ENCODE measurements at places on chromosomes 11 and 22. TPM values are rescaled to one million over a fixed set of nuclear protein-coding genes. Genes with fewer than 3 reads are reported as not detected.

- DNase-seq, result no peak
Measured at GRCh38 chr11:128551058-128551457, 36.3 kb downstream of the ETS1 start.

DNA sequence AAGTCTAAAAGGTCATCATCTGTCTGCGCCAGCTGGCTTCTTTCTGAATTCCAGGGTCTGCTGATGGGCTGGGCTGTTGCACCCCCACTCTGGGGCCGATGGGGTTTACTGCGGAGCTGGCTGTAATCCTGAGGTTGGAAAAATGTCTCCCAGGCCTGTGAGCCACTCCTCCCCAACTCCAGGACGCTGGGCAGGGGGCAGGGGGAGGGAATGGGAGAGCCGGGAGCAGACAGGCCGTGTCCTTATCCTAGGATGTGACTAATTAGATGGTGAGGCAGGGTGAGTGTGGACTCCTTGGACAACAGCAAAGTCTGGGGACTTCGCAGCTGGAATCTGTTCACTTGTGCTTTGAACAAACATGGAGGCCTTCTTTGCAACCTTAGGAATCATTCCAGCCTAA lies 48.7 kb downstream of the LRRC32 start:
- no peak for DNase-seq

DNA sequence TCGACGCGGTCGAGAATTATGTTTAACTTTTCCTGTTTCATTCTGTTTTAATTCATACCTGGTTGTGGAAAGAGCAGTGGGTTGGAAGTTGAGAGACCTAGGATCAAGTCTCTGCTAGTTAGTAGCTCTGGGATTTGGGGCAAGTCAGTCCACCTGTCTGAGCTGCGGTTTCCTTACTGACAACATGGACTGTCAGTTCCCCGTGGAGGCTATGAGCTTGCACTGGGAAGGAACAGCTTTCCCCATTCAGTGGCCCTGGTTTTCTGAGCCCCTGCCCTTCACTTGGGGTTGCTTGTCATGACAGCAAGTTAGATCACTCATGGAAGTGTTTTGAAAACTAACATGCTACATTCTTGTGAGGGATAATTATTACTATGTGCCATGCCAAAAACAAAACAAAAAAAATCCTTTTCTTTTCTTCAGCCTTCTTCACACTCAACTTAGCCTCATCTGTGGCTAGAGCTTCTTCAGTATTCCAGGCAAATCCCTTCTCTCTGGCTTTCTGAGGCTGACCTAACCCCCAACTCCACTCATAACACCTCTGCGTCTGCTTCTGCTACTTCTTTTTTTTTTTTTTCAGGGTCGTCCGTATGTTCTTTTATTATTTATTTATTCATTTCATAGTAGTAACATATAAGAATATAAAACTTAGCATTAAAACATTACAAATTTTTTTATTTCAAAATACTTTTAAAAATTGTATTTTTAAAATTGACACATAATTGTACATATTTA lies 43.0 kb upstream of the ZBED5 start:
- no peak for DNase-seq

DNA sequence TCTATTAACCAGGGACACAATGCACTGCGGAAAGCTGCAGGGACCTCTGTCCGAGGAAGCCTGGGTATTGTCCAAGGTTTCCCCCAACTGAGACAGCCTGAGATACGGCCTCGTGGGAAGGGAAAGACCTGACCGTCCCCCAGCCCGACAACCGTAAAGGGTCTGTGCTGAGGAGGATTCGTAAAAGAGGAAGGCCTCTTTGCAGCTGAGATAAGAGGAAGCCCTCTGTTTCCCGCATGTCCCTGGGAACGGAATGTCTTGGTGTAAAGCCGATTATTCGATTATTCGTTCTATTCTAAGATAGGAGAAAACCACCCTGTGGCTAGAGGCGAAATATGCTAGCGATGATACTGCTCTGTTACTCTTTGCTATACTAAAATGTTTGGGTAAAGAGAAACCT lies 5.2 kb downstream of the BET1L start:
- DNase-seq, result no peak

DNA sequence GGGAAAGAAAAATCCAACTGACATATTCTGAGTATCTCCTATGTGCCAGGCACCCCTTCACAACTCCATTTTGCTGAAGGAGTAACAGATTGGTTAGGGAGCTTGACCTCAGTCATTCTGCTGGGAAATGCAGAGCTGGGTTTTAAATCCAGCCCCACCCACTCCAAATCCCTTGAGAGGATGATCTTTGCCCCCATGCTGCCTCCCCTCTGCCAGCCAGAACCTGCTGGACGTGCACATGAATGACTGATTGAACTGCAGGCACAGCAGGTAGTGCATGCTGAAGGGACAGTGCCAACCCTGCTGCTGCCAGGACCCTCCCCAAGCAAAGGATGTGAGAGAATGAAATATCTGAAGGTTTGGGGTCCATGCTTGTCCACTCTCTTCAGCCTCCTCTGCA lies 340.9 kb downstream of the BUD13 start:
- no peak for DNase-seq

DNA sequence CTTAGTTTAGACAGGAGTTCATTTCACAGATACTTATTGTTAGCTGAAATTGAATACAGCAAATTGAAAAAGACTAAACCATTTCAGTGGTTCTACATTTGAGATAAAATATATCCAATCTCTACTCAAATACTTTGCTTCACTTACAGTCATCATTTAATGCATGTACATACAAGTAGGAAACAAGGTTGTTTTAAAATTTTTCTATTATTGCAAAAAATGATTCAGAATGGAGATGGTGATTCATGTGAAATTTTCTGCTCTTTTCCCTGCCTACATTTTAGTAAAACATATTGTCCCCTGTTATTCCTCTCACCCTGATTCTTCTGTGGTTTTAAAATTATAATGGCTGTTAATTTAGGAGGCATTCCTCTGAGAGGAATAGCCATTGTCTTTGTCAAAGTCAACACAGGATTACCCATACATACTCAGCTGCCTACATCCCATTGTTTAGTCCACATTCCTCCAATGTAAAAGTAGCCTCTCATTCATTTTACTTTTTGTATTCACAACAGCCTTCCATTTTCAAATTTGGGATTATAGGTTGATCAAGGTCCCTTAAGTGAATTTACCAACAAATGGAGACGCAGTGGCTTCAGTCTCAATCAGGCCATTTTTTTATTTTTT lies 60.1 kb downstream of the TRPC6 start:
- DNase-seq, result no peak

The SUSD2 gene
- total RNA-seq, result 0.18 TPM
